ENCODE measurements at places on chromosomes 3 and 15.

- DNase-seq: no peak
These were observed 13.9 kb upstream of the PODXL2 start for GRCh38 chr3:127614928-127615589.

- no peak for DNase-seq
These were observed 9.6 kb upstream of the FAM107A start for GRCh38 chr3:58586776-58587192.

DNA sequence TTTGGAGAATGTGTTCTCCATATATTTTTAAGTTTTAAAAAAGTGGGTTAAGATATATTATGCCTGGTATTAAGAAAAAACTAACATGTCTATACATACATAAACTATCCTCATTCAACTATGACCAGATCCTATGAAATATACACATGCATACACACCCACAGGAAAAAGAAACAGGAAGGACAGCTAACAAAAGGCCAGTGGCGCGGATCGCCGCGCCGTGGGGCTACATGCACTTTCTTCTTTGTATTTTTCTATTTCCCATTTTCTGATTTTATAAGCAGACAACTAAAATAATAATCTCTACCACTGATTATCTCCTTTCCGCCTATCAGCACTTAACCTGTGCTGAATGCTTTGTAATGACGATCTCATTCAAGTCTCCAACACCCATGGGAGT, 160.1 kb downstream of the OR4M2 start:
- DNase-seq: no peak

- no peak for DNase-seq
These were observed 47.8 kb downstream of the DHX30 start for GRCh38 chr3:47850564-47851410.

DNA sequence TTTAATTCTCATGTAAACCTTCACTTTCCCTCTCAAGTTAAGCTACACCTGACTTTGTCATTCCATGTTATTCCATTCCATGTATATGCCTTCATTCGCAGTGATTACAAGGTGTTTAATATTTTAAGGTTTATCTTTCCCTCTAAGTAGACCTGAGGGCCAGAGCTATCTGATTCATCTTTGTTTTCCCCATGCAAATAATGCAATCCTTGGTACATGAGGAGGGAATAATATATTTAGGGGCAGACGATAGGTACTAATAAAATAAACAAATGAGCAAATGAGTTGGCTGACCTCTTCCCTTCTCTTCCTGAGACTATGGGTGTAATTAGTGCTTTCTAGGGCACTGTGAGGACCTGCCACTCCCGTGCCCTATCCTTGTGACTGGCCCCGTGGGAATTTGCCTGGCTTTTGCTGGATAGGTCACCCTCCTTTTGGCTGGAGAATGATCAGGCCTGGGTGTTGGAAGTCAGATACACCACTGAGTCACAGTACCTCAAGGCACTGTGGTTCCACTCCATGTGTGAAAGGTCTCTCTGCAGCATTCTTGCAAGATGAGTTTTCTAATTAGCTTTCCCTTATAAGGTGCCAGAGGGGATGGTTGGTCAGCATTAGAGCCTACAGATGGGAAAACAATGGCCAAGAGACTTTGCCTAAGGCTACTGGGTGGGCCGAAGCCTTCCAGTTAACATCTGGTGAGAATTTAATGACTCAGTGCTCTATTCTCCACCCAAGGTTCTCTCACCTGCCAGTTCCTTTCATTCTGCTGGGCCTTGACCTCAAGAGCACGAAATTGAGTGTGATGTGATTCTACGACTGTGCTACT, 183.2 kb downstream of the P3H2 start:
- no peak for DNase-seq

DNA sequence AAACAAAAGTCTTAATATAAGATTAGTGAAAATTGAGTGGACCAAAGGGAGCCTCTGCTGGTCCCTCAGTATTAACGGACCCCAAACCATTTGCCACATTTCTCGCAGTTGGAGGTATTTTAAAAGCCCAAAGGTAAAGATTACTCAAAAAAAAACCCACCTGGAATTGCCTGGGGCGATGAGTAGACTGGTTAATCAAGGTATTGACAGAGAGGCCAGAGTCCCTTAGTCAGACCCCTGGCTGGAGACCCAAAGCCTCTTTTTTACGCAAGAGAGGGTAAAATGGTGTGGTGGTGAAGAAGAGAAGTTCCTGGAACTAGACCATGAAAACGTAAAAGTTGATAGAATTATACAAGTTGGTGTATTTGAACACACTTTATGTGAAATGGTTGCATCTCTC, 137.2 kb downstream of the IMPG2 start:
- no peak for DNase-seq

DNA sequence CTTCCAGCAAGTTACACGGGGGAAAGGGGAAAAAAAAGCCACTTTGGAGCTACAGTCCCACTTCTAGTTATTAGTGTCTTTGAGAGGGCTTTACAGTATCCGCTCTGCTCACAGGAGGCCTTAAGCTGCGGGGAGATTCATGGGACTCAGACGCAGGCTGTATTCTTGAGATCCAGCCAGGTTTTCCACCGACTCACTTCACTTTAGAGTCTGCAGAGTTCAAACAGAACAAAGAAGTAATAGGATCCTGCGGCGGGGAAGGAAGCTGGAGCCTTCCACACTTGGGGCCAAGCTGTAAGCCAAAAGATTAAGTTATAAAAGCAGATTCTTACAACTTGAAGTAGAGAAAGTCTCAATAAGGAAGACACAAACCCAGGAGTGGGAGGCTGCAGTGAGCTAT, 60.2 kb upstream of the FAM174B start:
- DNase-seq: no peak

DNA sequence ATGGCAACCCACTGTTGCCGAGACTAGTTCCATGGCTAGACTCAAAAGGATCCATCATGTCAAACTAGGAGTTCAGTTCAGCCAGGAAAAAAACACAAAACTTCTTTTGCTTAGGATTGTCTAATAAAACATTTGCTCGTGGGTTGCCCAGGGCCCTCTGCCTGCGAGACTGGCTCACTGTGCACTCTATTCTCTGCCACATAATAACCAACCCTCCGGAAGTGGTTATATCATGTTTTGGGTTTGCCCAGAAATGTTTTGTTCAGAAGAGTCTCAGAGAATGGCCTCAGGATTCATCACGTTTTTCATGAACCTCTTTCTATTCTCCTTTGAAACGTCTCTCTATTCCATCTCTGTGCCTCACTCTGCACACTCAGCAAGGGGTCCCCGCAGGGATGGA, 216.1 kb downstream of the SV2B start:
- no peak for DNase-seq

- DNase-seq: no peak
These were observed 426.4 kb downstream of the NLGN1 start for GRCh38 chr3:173823911-173824460.

DNA sequence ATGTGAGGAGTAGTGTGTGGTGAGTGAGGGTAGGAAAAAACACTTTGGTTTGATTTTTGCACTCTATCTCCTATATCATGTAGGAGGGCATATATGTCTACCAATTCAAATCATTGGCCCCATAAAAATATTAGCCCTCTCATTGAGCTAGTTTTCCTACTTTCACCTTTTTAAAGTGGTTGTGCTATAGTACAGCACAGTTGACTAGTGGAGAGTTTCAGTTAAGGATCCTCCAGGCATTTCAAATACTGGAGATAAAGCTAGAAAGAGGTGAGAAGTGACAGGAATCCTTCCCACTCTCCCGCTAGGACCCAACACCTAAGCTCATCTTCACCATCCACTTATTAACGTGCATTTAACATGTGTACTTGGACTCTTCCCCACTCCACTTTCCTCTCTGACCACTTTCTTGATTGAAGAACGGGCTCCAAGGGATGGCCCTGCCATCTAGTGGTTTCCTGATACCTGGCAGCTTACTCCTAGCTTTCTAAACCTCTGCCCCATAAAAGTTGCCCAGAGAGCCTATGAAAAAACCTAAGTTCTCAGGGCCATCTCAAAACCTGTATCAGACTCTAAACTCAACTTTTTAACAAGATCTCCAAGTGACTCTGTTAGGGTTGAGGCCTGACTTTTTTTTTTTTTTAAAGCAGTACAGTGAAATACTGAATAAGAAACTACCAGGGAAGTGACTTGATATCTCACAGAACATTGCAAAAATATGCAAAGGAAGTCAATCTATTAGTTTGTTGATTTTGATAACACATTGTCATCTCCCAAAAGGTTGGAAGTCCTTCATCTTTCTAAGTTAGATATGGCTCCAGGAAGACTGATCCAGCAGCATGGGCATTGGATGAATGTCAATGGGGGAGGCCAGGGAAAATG, 17.9 kb downstream of the IL12A start:
- no peak for DNase-seq

- DNase-seq: no peak
These were observed 83.0 kb downstream of the CNTN3 start for GRCh38 chr3:74531491-74531890.

GRCh38 chr3:59084583-59084982, 34.8 kb upstream of the CFAP20DC start:
- DNase-seq: no peak

DNA sequence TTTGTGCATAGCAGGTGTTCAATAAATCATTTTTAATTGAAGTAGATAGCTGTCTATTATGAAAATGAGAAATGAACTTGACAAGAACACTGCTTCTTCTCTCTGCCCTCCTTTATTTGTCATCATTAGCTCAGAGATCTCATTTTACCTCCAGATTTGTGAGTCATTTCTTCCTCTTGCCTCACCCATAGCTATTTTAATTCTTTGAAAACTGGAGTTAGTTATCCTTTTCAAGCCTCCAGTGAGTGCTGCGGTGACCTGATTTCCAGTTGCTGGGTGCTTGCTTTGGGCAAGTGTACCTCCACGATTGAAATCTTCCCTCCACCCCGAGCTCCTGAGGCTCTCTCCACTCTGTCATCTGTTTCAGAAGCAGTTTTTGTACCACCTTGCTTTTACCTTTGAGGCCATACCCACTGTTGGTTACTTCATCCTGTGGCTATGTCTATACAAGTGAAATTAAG, 114.6 kb downstream of the NFKBIZ start:
- no peak for DNase-seq

- no peak for DNase-seq
These were observed 105.3 kb upstream of the CHMP2B start for GRCh38 chr3:87121856-87122255.

DNA sequence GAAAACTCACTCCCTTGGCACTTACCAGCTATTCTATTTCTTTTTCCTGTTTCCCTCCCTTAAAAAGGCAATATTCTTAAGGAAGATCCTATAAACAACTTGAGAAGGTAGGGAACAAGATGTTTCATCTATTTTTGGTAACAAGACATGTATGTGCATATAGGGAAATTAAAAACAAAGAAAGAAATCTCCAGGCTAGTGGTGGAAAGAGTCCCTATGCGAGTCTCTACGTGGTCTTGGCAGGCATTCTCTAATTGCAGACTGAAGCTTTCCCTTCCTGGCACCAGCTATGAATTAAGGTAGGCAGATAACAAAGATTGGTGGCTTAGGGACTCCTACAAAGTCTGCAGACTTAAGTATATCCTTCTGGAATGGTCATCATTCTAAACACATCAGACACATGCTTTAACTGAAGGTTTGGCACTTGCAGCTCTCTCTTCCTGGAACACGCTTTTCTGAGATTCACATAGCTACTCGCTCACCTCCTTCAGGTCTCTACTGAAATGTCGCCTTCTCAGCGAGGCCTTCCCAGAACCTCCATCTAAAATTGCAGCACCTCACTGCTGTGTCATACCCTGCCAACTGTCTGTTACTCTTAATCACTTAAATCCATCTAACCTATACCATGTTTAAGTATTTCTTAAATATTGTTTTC, 336.0 kb downstream of the VGLL3 start:
- DNase-seq: no peak

DNA sequence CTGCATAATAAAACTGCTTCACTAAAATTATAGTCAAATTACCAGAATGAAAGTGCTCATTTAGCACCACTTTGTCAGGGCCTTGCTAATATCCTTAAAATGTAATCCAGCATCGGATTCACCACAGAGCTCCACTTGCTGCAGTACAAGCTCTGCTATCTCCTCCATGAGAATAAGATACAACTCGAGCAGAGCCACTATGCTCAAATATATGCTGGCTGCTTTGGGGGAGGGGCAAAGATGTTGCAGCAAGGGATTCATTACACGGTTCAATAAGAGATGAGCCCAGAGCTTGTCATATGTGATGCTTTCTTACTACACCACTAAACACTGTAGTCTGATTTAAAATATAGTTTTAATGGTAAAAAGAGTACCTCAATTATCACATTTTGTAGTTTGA, 72.2 kb downstream of the DLG1 start:
- no peak for DNase-seq

DNA sequence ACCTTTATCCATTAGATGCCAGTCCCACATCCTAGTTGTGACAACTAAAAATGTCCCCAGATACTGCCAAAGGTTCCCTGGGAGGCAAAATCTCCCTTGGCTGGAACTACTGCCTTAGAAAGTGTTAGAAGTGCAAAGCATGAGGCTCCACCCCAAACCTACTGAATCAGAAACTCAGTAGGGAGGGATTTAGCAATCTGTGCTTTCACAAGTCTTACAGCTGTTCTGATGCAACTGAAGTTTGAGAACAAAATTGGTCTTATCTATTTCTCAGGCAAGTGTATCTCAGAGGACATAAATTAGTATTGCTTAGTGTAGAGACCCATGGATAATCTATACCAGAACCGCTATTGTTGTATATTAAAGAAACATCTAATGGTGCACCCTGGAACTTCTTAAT, 70.2 kb downstream of the CLDN1 start:
- DNase-seq: no peak

DNA sequence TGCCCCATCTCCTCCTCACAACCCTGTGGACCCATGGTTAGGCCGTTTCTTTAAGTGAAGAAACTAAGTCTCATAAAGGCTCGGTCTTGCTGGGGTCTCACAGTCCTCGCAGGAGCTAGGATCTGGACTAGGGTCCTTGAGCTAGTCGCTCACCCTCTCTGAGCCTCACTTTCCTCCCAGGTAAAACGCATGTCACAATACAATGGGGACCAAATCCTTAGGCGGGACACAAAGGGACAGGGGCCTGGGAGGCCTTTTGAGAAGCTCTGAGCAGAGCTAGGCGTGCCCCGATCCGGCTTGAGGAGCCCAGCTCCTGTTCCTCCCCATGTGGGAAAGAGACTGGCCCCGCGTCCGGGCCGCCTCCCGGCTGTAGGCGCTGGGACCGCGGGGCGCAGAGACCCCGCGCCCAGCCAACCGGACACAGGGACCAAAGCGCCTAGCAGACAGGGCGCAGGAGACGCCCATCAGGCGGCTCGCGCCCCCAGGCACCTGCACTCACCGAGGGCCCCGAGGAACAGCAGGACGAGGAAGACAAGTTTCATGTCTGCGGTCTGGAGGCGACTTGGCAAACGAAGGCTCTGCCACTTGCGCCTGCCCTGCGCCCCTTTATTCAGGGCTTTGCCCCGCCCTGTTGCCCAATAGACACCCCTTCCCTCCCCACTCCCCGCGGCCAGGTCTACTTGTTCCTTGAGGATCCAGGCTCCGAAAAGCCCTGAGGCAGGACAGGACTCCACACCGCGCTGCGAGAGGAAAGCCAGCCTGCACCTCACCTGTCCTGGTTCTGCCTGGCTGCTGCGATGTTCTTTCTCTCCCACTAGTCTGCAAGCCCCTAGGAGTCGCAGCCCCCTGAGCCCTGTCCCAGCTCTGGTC, at the start of gene LTF:
Gene LTF, minus strand, starts transcription at position 580 of the 870 bp plus-strand sequence. Its CDS starts 38 bp downstream, at position 542.
- DNase-seq: no peak

- DNase-seq: no peak
These were observed 25.4 kb downstream of the ALS2CL start for GRCh38 chr3:46668116-46668515.

GRCh38 chr3:131796111-131796510, 238.7 kb downstream of the CPNE4 start:
- DNase-seq: no peak

- DNase-seq: no peak
These were observed 24.5 kb downstream of the ZNF148 start for GRCh38 chr3:125350597-125350996.

GRCh38 chr3:46857485-46858341, 5.5 kb downstream of the MYL3 start:
- no peak for DNase-seq

- DNase-seq: no peak
These were observed 212.5 kb downstream of the EPHB1 start for GRCh38 chr3:135007607-135008006.
